ENCODE measurements at places on chromosomes 7 and 10.
A peak's percentile ranks its signal among the peaks of the same experiment; 100 is the strongest.

- DNase-seq, result no peak
Measured at GRCh38 chr10:86110156-86110786, 256.3 kb downstream of the GRID1 start.

DNA sequence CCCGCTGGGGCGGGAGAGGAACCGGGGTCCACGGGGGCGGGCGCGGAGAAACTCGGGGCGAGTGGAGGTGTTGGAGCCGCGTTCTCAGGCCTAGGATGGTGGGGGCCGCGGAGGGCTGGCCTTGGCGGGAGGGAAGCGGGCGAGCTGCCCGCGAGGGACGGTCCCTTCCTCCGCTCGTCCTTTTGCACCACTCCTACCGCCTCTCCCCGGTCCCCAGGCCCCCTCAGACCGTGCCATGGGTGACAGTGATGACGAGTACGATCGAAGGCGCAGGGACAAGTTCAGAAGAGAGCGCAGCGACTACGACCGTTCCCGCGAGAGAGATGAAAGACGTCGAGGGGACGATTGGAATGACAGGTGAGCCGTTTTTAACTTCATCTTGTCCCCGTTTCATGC, 451 bp downstream of the SRRT start:
- DNase-seq, result peak; percentile 73

DNA sequence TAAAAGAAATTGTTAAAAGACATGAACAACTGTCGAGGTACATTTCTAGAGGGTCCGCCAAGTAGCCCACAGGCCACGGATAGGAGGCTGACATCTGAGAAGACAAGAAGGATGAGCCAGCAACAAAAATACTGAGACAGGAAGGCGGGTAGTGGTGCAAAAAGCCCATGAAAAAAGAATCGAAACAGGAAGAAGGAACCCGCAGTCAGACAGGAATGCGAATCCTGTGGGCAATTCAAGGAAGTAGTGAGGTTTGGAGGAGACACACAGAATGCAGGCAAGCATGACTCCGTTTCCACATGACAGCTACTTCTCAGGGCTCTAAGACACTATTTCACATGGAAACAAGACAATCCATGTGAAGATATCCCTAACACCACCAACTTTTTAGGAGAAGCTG, 125.2 kb downstream of the DOCK4 start:
- no peak for DNase-seq

- no peak for DNase-seq
Measured at GRCh38 chr10:47363781-47364180, 15.6 kb downstream of the RBP3 start.

DNA sequence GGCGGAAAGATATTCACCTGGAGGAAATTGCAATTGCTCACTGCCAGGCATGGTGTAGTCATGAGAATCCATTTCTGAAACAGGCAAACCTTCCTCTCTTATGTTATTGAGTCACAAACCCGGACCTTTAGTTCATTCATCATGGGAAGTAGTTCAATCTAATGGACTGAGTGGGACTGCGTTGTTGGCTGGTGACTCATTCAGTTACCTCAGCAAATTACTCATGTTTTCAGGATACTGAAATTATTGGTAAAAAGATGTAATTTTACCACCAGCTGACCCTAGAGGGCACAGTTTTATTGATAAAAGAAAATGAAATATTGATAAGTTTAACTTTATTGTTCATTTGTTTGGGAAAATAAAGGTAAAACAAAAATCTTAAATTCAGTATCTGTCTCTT, 1194.4 kb upstream of the SORCS1 start:
- DNase-seq, result no peak

- DNase-seq, result no peak
Measured at GRCh38 chr10:30435073-30435422, 1.1 kb downstream of the MAP3K8 start.

DNA sequence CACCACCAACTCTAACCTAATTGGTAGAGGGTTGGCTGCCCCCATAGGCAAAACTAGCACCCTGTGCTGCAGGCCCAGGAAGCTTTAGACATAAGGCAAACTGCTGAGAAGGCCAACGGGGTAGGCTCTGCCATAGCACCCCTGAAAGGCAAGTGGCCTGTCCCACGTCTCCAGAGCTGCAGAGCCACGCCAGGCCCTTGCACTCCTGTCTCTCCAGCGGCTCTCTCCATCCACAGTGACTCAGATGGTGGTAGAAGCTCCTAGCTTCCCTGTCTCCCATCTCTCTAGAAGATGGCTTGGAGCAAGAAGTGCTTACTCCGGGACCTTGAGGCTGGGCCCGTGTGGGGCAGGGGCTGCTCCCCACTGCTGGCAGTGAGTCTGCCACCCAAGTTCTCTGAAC, 310.6 kb upstream of the ZMIZ1 start:
- DNase-seq, result no peak

DNA sequence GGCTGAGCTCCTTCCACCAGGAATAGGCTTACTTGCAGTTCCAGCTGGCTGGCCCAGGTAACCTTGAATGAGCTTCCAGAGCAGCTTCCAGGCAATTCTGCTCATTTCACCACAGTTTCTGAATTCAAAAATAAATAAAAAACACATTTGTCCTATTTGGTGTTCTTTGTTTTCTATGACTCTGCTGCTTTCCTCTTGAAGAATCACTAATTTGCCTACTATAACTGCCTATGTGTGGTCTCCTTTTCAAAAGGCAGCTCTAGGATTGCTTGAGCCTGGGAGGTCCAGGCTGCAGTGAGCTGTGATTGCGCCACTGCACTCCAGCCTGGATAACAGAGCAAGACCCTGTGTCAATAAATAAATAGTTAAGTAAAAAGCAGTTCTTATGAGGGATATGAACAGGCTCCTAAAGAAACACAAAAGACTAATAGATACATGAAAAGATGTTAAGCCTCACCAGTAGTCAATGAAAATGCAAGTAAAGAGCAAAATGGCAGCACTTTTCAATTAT, 19.5 kb upstream of the TNPO3 start:
- no peak for DNase-seq

DNA sequence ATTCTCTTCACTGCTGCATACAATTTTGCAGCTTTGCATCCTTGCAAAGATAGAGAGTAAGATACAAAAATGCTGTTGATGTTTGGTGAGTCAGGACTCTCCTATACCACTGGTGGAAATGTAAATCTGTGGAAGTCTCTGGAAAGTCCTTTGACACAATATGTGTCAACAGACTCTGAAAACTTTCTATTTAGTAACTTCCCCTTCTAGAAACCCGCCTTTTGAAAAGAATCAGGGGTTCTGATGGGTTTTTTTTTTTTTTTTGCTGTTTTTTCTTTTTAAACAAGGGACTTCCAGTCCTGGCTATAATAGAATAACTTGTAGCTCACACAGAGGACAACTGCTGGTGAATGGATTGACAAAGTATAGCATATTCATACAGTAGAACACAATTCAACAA, 16.4 kb downstream of the NOD1 start:
- no peak for DNase-seq

DNA sequence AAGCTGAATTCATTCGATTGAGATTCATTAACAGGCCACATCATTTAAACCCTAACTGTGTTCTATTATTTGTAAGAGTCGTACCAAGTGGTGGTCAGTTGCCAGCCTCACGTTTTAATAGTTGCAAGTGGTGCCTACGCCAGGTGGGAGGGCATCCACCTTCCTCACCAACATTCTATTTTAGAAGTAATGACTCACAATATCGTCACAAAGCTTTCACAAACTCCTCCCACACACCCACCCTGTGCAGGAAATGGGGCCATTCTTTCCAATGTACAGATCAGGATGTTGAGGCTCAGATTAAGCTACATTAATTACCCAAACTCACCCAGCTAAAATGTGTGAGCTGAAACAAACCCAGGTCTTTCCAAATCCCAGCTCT, 77.3 kb upstream of the SAMD8 start:
- DNase-seq, result no peak

DNA sequence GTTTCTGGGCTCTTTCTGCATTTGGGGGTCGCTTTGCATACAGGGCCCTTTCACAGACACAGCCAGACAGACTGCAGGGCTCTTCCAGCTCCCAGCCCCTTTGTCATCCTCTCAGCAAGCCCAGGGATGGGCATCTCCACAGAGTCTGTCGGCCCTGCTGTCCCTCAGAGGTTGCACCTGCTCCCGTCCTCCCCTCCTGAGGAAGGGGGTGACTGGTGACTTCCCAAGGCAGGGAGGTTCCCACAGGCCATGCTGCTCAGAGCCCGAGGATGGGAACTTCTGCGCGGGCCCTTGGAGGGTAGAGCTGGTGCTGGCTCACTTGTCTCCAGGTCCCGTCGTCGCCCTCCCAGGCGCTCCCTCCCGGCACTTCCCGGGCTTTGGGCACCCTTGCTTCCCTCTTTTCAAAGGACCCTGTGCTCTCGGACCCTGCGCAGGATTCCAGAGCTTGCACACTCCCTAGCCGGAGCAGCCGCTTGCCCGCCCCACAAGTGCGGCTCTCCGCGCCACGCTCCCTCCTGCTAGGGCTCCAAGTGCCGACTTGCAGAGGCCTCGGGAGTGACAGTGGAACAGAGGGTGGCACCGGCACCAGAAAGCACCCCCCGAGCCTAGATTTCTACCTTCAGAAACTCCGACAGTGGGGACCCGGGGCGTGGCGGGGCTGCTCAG, 152.5 kb downstream of the PRKAG2 start:
- no peak for DNase-seq

DNA sequence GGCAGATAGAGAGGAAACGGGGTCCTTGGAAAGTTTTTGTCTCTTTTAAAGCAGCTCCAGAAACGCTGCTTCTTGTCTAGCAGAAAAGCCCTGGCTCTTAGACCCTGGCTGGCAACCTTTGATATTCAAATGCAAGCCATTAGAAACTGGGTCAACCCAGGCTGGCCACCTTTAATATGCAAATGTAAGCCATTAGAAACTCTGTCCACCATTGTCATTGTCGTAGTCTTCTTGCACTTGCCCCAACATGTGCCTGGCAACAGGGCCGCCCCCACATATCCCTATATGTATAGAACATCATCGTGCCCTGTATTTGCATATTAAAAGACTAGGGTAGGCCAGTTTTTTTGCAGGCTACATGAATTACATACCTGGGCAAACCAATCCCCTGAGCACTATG, 621.3 kb upstream of the DPP6 start:
- DNase-seq, result no peak

- DNase-seq, result peak; percentile 38
Measured at GRCh38 chr7:78768859-78769258, 684.6 kb downstream of the MAGI2 start.

- no peak for DNase-seq
Measured at GRCh38 chr7:69882269-69882668, 284.0 kb downstream of the AUTS2 start.

GRCh38 chr7:110010359-110010758, 1080.6 kb upstream of the LRRN3 start:
- DNase-seq, result peak; percentile 23

DNA sequence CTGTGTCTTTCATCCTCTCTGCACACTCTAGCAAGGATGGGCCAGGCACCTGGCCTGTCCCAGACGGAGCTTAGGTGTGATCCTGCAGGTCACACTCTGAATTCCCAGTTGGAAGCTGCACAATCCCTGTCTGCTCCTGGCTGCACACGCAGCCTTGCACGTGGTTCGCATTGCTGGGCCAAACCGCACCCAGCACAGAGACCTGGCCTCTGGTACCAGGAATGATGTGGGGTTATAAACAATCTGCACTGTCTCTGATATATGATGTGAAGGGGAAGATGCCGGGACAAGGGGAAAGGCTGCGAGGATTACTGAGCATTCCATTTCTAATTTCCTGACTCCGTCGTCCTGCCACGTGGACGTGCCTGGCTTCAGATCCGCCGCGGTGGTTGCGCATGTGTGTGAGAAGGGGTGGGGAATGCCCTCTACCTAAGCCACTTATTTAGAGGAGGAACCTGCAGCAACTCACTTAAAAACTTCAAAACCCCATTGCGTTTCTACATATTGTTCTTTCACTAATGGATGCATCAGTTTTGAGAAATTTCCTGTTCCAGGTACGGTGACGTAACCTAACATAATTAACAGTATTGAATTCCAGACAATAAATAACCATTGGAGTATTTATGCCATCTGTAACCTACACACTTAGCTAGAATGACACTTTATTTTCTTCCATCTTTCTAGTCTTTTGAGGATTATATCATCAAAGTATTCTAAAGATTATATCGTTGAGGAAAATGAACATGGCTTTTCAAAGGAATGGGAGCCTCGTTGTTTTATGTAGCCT, 559.7 kb upstream of the MGMT start:
- no peak for DNase-seq

DNA sequence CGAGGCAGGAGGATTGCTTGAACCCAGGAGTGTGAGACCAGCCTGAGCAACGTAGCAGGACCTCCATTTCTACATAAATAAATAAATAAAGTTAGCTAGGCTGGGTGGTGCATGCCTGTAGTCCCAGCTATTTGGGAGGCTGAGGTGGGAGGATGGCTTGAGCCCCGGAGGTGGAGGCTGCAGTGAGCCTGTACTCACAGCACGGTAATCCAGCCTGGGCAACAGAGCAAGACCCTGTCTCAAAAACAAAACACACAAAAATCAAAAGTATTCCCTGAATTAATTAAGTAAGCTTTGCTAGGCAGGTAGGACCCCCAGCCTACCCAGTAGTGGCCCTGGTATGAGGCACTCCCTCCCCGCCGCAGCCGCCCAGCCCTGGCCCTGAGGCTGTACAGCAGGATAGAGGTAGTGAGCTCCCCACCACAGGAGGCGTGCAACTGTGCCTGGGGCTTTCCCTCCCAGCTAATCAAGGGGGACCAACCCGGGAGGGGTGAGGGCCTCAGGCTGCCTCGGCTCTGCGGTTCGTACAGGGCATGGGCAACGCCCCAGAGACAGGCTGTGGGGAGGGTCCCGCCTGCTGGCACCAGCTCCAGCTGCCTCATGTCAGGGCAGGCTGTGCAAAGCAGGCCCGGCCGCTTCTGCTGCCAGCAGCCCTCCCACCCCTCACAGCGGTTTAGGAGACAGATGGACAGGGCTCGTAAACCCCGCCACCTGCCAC, 1.0 kb upstream of the CYP2W1 start:
- peak; percentile 61 for DNase-seq

DNA sequence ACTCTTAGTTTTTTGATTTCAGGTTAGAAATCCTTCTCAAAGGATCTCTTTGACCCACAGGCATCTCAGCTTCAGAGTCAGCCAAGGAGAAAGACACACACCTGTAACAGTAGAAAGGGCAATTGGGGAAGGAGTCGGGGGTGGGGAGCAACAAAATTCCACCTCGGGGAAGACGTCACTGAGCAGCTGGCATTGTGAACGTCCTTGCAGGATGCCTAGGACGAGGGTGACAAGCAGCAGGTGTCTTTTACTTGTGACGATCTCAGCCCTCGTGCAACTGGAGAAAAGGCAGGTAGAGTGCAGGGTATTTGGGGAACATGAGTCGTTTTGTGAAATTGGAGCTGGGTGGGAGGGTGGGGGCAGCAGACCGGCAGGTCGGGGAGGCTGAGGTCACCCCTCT, 627.0 kb downstream of the ACTR3B start:
- no peak for DNase-seq

- DNase-seq, result peak; percentile 72
Measured at GRCh38 chr7:40329601-40330153, 194.9 kb downstream of the SUGCT start.

DNA sequence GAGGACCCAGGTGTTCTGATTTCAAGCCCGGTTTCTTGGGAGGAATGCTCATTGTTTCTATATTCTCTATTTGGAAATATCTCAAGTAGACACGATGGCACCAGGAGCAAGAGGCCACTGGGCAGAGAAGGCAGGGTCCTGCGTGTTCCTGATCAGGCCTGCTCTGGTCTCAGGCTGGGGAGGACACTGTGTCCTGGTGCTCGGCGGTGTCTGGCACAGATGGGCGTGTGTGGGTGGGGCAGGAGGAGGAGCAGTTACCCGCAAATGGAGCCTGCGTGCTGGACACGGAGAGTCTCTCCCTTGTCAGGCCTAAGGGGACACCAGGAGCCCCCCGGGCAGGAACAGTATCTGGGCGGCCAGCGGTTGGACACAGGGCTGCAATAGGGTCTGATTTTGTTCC, 25.9 kb upstream of the GOLGA7B start:
- no peak for DNase-seq

- DNase-seq, result no peak
Measured at GRCh38 chr10:132860532-132860931, 74.6 kb upstream of the NKX6-2 start.

Measured in NCI-H1417 (cell line).